Type B pancreatic cell (in vitro differentiated cells): ENCODE measurements at places on chromosomes 4 and X.

DNA sequence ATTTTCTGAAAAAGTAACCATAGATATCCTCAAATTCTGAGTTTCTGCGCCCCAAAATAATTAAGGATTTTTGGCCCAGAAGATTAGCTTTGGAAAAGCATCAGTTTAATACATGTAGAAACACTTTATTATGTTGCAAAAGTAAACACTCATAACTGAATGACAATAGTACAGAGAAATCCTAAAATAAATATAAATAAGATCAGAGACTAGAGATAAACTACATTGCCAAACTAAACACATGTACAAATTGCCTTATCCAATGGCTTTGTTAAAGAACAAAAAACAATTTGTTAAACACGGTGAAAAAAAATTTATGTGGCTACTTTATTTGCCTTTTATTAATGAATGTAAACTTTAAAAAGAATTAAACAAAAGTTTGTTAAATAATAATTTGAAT lies 17.5 kb downstream of the SPOCK3 start:
- H3K36me3 ChIP-seq: no peaks in the 10 kb centered on the region
- peaks cover 4% of the 10 kb centered on the region for H3K4me1 ChIP-seq
- no peaks in the 10 kb centered on the region for H3K27me3 ChIP-seq
- no peak overlapping the region for H3K27ac ChIP-seq
- no peak for DNase-seq

GRCh38 chrX:71992711-71993110 lies 82.1 kb downstream of the NHSL2 start:
- no peak overlapping the region for H3K4me3 ChIP-seq
- no peak overlapping the region for H3K27ac ChIP-seq
- H3K4me1 ChIP-seq: peaks cover 16% of the 10 kb centered on the region

DNA sequence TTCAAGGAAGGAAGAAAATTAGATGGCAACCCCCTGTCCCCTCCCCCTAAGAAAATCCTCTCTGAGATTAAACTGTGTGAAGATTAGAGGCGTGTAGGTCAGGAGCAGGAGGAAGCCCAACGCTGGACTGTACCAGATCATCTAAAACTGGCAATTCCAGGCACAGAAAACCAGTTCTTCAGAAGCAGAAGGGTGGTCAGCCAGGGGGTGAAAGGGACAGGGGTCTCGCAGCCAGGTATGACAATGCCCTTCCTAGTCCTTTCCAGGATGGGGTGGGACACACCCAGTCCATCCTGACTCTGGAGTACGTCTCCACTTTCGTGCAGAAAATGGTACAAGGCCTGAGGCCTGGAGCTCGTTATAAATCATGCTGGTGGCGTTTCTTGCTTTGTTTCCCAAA lies 3.3 kb upstream of the RHOH start:
- H3K27me3 ChIP-seq: peaks cover 3% of the 10 kb centered on the region
- H3K4me1 ChIP-seq: peaks cover 50% of the 10 kb centered on the region
- H3K27ac ChIP-seq: no peak overlapping the region
- no peak overlapping the region for H3K4me3 ChIP-seq

GRCh38 chrX:24335871-24336270 lies 22.0 kb upstream of the SUPT20HL2 start:
- H3K27ac ChIP-seq: no peak overlapping the region
- no peak overlapping the region for H3K4me3 ChIP-seq
- DNase-seq: no peak
- H3K27me3 ChIP-seq: peaks cover 8% of the 10 kb centered on the region

DNA sequence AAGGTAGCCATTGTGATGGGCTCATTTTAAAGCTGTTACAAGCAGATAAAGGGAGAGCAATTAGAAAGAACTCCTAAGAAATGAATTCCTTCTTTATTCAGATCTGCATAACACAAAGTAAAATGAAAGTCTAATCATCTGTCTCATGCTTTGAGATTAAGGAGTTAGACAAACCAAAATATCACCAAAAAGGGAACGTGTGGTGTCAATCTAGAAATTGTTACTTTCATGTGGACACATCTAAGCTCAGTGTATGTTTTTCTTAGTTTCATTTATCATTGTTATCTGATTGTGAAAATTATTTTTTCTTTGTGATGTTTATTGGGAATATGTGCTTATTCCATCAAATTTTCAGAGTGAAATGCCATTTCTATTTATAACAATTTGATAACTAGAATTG lies 80.3 kb downstream of the BANK1 start:
- no peaks in the 10 kb centered on the region for H3K36me3 ChIP-seq
- H3K27ac ChIP-seq: no peak overlapping the region
- H3K4me1 ChIP-seq: no peaks in the 10 kb centered on the region
- DNase-seq: no peak
- H3K27me3 ChIP-seq: no peaks in the 10 kb centered on the region
- H3K4me3 ChIP-seq: no peak overlapping the region

- DNase-seq: peak; percentile 81
- peak within 1 kb of the TSS; percentile 92 for H3K4me3 ChIP-seq
- H3K27me3 ChIP-seq: no peaks in the 10 kb centered on the region
- peaks cover 62% of the 10 kb centered on the region for H3K4me1 ChIP-seq
- H3K36me3 ChIP-seq: peaks cover 13% of the 10 kb centered on the region
Measured at GRCh38 chrX:24149351-24150050, at the start of gene ZFX. Gene ZFX, plus strand, starts transcription at chrX:24149729. Its CDS starts 23,014 bp downstream, at chrX:24172743.

DNA sequence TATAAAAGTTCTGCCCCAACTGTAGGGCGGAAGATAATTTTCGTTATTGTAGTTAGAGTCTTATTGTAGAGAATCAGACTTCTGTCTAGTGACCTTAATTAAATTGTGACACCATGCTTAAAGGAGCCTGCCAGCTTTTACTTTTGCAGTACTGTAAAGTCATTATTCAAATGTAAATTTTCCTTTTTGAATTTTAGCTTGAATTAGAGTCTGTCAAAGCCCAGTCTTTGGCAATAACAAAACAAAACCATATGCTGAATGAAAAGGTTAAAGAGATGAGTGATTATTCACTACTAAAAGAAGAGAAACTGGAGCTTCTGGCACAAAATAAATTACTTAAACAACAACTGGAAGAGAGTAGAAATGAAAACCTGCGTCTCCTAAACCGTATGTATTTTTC lies 21.8 kb downstream of the OFD1 start:
- DNase-seq: no peak
- no peak overlapping the region for H3K4me3 ChIP-seq
- no peaks in the 10 kb centered on the region for H3K4me1 ChIP-seq
- H3K27ac ChIP-seq: no peak overlapping the region
- no peaks in the 10 kb centered on the region for H3K27me3 ChIP-seq

DNA sequence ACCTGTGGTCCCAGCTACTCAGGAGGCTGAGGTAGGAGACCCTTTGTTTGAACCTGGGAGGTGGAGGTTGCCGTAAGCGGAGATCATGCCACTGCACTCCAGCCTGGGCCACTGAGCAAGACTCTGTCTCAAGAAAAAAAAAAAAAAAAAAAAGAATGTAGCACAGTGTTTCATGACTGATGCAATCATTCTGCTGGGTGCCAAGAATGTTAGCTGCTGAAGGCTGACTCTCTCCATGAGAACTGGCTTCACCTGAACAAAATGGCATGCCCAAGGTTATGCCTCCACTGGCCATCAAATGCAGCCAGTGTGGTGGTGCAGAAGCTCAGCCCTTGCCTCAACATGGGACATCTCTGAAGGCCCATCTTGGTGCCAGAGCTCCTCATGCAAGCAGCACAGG lies 412.1 kb downstream of the ADAM29 start:
- H3K36me3 ChIP-seq: no peaks in the 10 kb centered on the region
- H3K4me1 ChIP-seq: no peaks in the 10 kb centered on the region
- no peak overlapping the region for H3K27ac ChIP-seq
- DNase-seq: no peak
- H3K27me3 ChIP-seq: no peaks in the 10 kb centered on the region

DNA sequence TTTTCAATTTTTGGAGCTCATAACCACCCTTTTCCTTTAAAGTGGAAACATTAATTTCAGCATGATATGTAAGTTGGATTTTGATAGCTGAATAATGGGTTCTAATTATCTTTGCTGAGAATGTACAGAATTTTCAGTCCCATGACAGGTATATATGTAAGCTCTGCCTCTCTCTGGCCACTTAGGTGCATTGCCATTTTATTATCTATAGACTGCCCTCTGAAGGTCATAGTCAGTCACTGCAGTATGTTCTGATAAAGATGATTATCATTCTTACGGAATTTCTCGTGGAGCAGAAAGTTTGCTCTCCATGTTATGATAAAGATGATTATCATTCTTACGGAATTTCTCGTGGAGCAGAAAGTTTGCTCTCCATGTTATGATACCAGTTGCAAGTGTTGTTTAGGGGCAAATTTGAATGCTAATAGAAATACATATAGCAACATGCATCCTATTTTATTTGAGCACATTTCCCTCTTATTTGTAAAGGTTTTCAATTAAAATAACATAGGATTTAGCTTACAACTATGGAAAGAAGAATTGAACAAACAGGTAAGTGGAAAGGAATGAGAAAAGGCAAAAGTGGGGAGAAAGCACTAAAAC lies 10.4 kb downstream of the AFP start:
- H3K27me3 ChIP-seq: peaks cover 13% of the 10 kb centered on the region
- no peak overlapping the region for H3K4me3 ChIP-seq
- peaks cover 9% of the 10 kb centered on the region for H3K4me1 ChIP-seq
- no peaks in the 10 kb centered on the region for H3K36me3 ChIP-seq

GRCh38 chr4:145219090-145219489 lies 38.7 kb upstream of the OTUD4 start:
- no peak overlapping the region for H3K4me3 ChIP-seq
- H3K27me3 ChIP-seq: no peaks in the 10 kb centered on the region
- no peaks in the 10 kb centered on the region for H3K36me3 ChIP-seq
- no peaks in the 10 kb centered on the region for H3K4me1 ChIP-seq
- no peak overlapping the region for H3K27ac ChIP-seq
- no peak for DNase-seq

GRCh38 chrX:48972220-48973164 lies 848 bp upstream of the KCND1 start:
- no peaks in the 10 kb centered on the region for H3K4me1 ChIP-seq
- DNase-seq: no peak
- no peaks in the 10 kb centered on the region for H3K27me3 ChIP-seq

- no peaks in the 10 kb centered on the region for H3K36me3 ChIP-seq
- no peak for DNase-seq
- H3K4me3 ChIP-seq: no peak overlapping the region
- no peaks in the 10 kb centered on the region for H3K4me1 ChIP-seq
Measured at GRCh38 chr4:68466751-68467150, 19.5 kb downstream of the TMPRSS11E start.

GRCh38 chr4:926538-926937 lies 5.6 kb downstream of the GAK start:
- DNase-seq: no peak
- peak overlapping the region; percentile 21 for H3K27ac ChIP-seq
- peaks cover 9% of the 10 kb centered on the region for H3K36me3 ChIP-seq
- H3K27me3 ChIP-seq: no peaks in the 10 kb centered on the region
- peaks cover 45% of the 10 kb centered on the region for H3K4me1 ChIP-seq

DNA sequence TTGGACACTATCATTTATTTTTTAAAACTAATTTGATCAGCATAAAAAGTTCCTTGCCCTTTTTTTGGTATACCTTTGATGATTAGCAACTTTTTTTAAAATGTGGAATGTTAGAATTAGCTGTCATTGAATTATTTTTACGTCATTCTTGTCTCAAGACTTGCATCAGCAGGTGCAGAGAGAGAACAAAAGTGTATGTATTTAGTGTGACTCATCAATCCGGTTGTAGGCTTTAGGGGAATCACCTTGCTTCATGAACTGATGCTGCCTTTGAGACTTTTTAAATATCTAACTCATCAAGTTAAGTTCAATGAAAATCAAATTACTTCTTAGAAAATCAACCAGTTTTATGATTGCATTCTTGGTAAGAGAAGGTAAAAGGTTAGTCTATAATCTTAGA lies 125.1 kb downstream of the ARX start:
- peaks cover 42% of the 10 kb centered on the region for H3K36me3 ChIP-seq
- no peak overlapping the region for H3K4me3 ChIP-seq
- DNase-seq: no peak
- no peaks in the 10 kb centered on the region for H3K4me1 ChIP-seq

DNA sequence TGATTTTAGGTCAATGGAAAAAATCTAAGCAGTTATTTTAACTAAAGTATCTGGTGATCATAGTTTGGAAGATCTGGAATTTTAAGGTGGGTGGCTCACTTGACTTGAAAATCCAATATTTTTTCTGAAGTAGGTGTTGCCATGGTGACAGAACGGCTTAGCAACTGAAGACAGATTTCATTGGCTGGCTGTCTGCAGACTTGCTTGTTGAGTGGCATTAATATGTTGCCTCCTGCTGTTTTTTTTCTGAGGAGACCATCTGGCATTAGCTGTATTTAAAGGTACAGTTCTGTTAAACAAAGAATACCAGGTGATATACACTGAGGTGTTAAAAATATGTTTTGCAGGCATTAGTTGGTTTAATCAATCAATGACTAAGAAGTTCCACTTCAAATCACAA lies 19.8 kb downstream of the CPE start:
- peak overlapping the region; percentile 35 for H3K4me3 ChIP-seq
- H3K27ac ChIP-seq: no peak overlapping the region
- H3K4me1 ChIP-seq: peaks cover 17% of the 10 kb centered on the region
- DNase-seq: no peak
- peaks cover 5% of the 10 kb centered on the region for H3K36me3 ChIP-seq

DNA sequence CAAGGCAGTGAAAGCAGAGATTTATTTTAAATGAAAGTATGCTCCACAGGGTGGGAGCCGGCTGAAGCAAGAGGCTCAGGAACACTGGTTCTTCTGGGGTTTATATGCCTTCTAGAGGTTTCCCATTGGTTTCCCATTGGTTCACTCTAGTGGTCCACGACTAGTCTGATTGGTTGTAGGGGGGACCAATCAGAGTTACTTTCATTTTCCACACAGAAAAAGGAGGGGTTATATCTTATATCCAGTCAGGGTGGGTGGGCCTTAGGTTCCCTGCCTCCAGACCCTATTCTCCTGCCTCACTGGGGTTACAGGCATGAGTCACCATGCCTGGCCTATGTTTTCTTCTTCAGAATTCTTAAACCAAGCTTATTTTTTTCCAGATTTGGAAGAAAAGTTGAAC lies 101.6 kb downstream of the KLHL8 start:
- DNase-seq: no peak

GRCh38 chrX:39728025-39728424 lies 369.7 kb downstream of the BCOR start:
- H3K27me3 ChIP-seq: peaks cover 3% of the 10 kb centered on the region
- H3K27ac ChIP-seq: no peak overlapping the region
- H3K4me3 ChIP-seq: no peak overlapping the region
- H3K36me3 ChIP-seq: no peaks in the 10 kb centered on the region

GRCh38 chrX:54695816-54696487 lies 102.1 kb downstream of the ITIH6 start:
- H3K27ac ChIP-seq: no peak overlapping the region
- no peak overlapping the region for H3K4me3 ChIP-seq
- no peak for DNase-seq
- H3K36me3 ChIP-seq: no peaks in the 10 kb centered on the region
- no peaks in the 10 kb centered on the region for H3K27me3 ChIP-seq

DNA sequence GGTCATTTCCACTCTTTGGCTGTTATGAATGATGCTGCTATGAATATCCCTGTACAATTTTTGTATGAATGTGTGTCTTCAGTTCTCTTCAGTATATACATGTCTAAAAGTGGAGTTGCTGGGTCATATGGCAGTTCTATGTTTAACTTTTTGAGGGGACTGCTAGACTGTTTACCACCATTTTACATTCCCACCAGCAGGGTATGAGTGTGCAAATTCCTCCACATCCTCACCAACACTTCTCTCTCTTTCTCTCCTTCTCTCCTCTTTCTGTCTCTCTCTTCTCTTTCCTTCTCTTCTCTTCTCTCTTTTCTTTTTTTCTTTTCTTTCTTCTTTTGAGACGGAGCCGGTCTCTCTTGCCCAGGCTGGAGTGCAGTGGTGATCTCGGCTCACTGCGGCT lies 7.8 kb downstream of the WWC2 start:
- DNase-seq: no peak
- peaks cover 7% of the 10 kb centered on the region for H3K4me1 ChIP-seq
- H3K4me3 ChIP-seq: no peak overlapping the region
- no peak overlapping the region for H3K27ac ChIP-seq
- H3K27me3 ChIP-seq: no peaks in the 10 kb centered on the region
